ENCODE measurements at places on chromosomes 2 and 18.

DNA sequence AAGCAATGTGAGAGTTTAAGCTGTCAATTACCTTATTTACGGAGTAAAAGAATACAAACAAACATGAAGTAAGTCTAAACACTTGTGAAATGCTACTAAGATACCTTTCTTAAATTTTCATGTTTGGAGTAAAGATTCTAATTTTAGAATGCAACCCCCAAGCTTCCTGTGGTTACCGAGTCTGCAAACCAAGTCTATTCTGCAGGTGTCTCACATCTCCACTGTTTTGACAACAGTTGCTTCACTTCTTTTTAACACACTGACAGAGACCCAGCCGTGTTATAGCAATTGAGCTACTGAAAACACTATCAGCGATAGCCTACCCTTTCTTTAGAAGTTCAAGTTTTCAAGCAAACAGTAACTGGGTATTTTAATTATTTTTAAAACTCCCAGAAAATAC, 608.3 kb downstream of the ERBB4 start:
- H3K4me3 ChIP-seq: no peak overlapping the region
- H3K36me3 ChIP-seq: no peaks in the 10 kb centered on the region
- H3K4me1 ChIP-seq: no peaks in the 10 kb centered on the region
- H3K27me3 ChIP-seq: no peaks in the 10 kb centered on the region

- H3K36me3 ChIP-seq: peaks cover 35% of the 10 kb centered on the region
- H3K27ac ChIP-seq: no peak overlapping the region
- peaks cover 38% of the 10 kb centered on the region for H3K4me1 ChIP-seq
- H3K4me3 ChIP-seq: no peak overlapping the region
These were observed 23.2 kb downstream of the PIAS2 start for GRCh38 chr18:46894124-46894523.

GRCh38 chr2:196987649-196988364, 61.3 kb upstream of the PGAP1 start:
- H3K4me3 ChIP-seq: no peak overlapping the region
- DNase-seq: no peak
- H3K27ac ChIP-seq: peak overlapping the region; percentile 53
- no peaks in the 10 kb centered on the region for H3K27me3 ChIP-seq

DNA sequence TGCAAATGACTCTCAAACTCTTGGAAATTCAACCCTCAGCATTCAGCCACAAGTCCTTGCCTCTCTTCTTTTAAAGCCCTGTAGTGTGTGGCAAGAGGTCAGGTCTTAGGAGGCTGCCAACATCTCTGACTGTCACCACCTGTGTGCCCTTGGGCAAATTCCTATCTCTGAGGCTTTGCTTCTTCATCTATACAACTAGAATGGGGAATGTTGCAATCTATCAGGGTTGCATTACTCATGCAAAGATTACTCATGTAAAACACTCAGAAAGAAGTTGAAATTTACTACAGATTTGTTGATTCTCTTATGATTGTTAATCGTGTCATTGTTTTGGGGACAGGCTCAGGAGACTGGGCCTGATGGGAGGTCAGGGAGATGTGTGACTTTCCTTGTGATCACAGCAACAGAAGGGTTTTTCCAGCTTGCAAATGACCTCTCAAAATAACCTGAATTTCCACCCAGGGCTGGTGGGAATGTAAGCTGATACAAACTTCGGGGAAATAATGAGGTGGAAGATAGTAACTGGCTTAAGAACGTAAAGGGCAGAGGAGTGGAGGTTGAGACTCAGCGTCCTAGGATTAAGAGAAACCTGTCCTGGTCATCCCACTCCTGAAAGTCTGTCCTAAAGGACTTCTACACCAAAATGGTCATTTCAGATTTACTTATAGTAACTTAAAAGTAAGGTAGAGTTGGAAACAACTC, 32.1 kb upstream of the SIGLEC15 start:
- H3K36me3 ChIP-seq: no peaks in the 10 kb centered on the region
- H3K27ac ChIP-seq: no peak overlapping the region
- DNase-seq: no peak

DNA sequence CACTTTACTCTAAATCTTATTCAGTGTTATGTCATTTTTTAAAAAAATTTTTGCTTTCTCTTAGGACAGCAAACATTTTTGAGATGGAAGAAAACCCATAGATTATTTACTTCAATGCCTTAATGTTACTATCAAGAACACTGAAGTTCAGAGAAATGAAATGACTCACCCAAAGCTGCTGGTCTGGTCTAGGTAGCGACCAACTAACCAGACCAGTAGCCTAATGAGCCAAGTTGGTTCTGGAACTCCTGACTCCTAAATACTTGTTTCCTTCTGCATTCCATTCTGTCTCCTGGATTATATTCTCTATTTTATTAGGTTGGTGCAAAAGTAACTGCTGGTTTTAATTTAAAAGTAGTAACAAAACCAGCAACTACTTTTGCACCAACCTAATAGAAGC, 35.4 kb downstream of the SLC8A1 start:
- no peak overlapping the region for H3K4me3 ChIP-seq
- no peak for DNase-seq
- no peak overlapping the region for H3K27ac ChIP-seq
- H3K27me3 ChIP-seq: no peaks in the 10 kb centered on the region
- H3K4me1 ChIP-seq: no peaks in the 10 kb centered on the region

DNA sequence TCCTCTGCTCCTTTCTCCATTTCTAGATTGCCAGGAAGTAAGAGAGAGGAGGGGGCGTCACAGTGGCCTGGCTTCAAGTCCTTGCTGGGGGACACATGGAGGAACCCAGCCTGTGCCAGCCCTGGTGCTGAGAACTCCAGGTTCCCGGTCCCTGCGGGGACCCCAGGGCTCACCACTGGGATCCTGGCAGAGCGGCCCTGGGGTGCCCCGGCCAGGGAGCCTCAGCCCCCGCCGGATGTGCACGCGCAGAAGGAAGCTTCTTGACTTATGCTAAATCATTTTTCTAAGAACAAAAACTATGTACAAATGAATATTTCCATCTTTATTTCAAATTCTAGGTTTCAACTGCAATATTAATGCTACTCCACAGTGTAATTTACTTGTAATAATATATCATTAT, 82.6 kb upstream of the SP3 start:
- H3K27me3 ChIP-seq: peaks cover 7% of the 10 kb centered on the region
- no peak for DNase-seq
- H3K4me1 ChIP-seq: no peaks in the 10 kb centered on the region

GRCh38 chr2:17558053-17558452, 17.6 kb downstream of the VSNL1 start:
- H3K27ac ChIP-seq: no peak overlapping the region
- DNase-seq: no peak
- no peaks in the 10 kb centered on the region for H3K36me3 ChIP-seq
- H3K27me3 ChIP-seq: no peaks in the 10 kb centered on the region

GRCh38 chr2:51218047-51218446, 186.1 kb upstream of the NRXN1 start:
- no peaks in the 10 kb centered on the region for H3K4me1 ChIP-seq
- H3K27me3 ChIP-seq: no peaks in the 10 kb centered on the region
- H3K27ac ChIP-seq: no peak overlapping the region
- DNase-seq: no peak

- H3K27ac ChIP-seq: no peak overlapping the region
- no peak overlapping the region for H3K4me3 ChIP-seq
- DNase-seq: no peak
- H3K27me3 ChIP-seq: peaks cover 22% of the 10 kb centered on the region
These were observed 94.8 kb downstream of the GFPT1 start for GRCh38 chr2:69292256-69292655.

GRCh38 chr2:196170606-196171247, 651 bp downstream of the STK17B start:
- peak overlapping the region; percentile 97 for H3K4me3 ChIP-seq
- peaks cover 36% of the 10 kb centered on the region for H3K4me1 ChIP-seq

DNA sequence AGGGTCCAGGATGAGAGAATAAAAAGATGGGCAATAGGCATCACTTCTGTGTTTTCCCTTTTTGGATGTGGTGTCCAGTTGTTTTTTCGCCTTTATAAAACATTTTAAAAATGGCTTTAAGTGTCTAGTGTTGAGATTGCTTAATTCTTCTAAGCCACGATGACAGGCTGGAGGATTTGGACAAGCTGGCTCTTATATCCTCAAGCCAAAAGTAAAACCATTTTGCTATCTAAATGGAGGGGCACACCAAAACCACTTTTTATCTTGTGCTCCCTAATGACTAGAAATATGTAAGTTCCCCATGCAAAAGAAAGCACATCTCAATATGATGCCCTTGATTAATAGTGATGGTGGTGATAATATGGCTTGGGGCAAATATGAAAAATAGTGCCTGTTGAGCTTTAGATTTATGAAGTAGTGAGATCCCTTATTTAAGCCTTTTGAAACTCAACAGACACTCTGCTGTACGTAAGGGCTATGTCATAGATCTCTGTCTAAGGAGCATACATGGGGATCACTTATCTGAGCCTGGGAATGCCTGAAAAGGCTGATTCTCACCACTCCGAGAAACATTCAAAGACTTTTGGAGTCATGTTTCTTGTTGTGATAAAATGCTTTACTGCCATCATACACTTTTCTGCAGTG, 185.5 kb downstream of the KCNS3 start:
- H3K4me1 ChIP-seq: no peaks in the 10 kb centered on the region
- no peak for DNase-seq
- H3K27ac ChIP-seq: no peak overlapping the region
- no peaks in the 10 kb centered on the region for H3K36me3 ChIP-seq
- H3K4me3 ChIP-seq: no peak overlapping the region
- no peaks in the 10 kb centered on the region for H3K27me3 ChIP-seq

GRCh38 chr18:56316727-56317126, 321.7 kb downstream of the TXNL1 start:
- no peak overlapping the region for H3K4me3 ChIP-seq
- no peak overlapping the region for H3K27ac ChIP-seq
- DNase-seq: no peak
- H3K27me3 ChIP-seq: peaks cover 6% of the 10 kb centered on the region

DNA sequence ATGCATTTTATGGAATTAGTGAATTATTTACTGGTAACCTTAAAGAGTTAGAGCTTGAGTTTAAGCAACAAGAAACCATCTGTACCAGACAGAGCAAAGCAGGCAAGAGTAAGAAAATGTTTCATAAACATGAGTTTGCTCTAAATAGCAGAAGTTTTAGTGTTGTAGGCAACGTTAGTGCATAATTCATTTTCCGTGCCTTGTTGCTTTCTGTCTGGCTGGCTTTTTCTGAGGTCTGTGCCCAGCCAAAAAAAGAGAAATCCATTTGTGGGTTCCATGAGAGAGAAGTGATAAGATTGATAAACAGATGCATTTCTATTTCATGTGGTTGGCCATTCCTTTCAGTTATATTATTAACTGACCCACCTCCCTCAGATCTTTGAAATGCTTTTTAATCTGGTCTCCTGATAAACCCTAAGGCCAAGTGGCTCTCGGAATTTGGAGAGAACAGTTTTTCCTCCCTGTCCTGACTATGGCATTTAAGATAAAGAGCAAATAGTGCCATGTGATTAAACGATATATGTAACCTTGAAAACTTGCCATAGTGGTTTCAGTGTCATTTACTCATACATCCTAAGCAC, 139.5 kb upstream of the LMAN1 start:
- H3K4me3 ChIP-seq: no peak overlapping the region
- no peak for DNase-seq
- H3K27ac ChIP-seq: no peak overlapping the region
- H3K36me3 ChIP-seq: peaks cover 2% of the 10 kb centered on the region
- H3K27me3 ChIP-seq: no peaks in the 10 kb centered on the region
- no peaks in the 10 kb centered on the region for H3K4me1 ChIP-seq

- no peak for DNase-seq
- peaks cover 39% of the 10 kb centered on the region for H3K4me1 ChIP-seq
- H3K27ac ChIP-seq: no peak overlapping the region
- H3K27me3 ChIP-seq: no peaks in the 10 kb centered on the region
These were observed 2.0 kb downstream of the ACAA2 start for GRCh38 chr18:49811151-49811938.

DNA sequence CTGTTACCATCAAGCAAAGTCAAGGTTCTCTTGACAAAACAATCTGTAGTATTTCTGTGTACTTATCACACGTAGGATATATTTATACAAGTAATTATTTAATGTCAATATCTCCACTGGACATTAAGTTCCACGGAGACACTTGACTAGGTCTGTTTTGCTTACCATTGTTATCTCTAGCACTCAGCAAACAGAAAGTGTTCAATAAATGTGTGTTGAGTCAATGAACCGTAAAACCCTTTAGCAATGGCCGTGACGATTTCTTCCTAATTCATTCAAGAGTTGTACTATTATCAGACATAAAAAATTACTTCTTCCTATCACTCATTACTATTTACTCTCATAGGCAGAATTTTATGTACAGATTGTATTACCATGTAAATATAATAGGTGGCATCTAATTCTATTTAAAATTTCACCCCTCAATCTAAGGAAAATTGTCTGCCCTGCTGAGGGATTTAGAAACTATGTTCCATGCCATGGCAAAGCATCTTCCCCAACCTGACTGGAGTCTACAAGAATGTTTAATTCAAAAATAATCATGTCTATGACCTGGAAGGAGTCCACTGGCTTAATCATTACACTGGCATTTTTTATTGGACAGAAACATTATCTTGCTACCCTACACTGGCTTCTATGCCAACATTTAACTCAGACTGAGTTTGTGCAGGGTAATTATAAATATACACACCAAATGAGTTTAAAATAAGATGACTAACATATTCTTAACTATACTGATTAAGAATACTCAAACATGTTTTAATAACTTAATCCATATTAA, 301.9 kb downstream of the ZEB2 start:
- no peaks in the 10 kb centered on the region for H3K27me3 ChIP-seq
- H3K36me3 ChIP-seq: peaks cover 2% of the 10 kb centered on the region
- H3K4me1 ChIP-seq: peaks cover 11% of the 10 kb centered on the region
- DNase-seq: no peak
- no peak overlapping the region for H3K4me3 ChIP-seq
- no peak overlapping the region for H3K27ac ChIP-seq

DNA sequence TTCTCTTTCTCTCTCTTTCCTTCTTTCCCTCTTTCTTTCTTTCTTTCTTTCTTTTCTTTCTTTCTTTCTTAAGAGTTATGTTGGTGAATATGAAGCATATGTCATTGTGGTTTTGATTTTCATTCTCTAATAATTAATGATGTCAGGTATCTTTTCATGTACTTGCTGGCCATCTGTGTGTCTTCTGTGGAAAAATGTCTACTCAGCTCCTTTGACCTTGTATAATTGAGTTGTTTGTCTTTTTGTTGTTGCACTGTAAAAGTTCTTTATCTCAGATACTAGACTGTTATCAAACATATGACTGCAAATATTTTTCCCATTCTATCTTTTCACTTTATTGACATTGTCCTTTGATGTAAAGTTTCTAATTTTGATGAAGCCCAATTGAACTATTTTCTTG, 645.1 kb downstream of the CNTNAP5 start:
- DNase-seq: no peak
- no peak overlapping the region for H3K4me3 ChIP-seq
- no peak overlapping the region for H3K27ac ChIP-seq
- H3K4me1 ChIP-seq: no peaks in the 10 kb centered on the region
- no peaks in the 10 kb centered on the region for H3K27me3 ChIP-seq
- no peaks in the 10 kb centered on the region for H3K36me3 ChIP-seq

- H3K4me1 ChIP-seq: peaks cover 11% of the 10 kb centered on the region
- peak overlapping the region; percentile 72 for H3K4me3 ChIP-seq
- H3K36me3 ChIP-seq: peaks cover 4% of the 10 kb centered on the region
These were observed 78.1 kb upstream of the ZEB2 start for GRCh38 chr2:144597894-144598593.
